HuH-7 (cell line): ENCODE measurements at places on chromosomes 16 and 17.

DNA sequence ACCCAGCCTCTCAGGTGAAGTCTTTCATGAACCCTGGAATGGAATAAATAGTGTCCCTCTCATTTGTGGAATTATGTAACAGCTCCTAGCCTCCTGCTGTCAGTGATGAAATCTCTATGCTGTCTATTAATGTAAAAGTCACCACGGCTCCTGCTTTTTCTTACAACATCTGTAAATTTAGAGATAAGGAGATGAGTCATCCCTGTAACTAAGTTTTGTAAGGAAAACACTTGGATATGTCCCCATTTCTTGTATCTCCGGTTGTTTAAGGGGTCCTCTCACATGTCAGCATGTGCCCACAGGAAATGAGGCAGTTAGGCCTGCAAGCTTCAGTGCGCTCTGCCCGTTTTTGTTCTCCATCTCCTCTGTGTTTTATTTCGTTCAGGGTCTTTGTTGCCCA is 2.8 kb upstream of the NAT9 start:
- DNase-seq, result no peak

DNA sequence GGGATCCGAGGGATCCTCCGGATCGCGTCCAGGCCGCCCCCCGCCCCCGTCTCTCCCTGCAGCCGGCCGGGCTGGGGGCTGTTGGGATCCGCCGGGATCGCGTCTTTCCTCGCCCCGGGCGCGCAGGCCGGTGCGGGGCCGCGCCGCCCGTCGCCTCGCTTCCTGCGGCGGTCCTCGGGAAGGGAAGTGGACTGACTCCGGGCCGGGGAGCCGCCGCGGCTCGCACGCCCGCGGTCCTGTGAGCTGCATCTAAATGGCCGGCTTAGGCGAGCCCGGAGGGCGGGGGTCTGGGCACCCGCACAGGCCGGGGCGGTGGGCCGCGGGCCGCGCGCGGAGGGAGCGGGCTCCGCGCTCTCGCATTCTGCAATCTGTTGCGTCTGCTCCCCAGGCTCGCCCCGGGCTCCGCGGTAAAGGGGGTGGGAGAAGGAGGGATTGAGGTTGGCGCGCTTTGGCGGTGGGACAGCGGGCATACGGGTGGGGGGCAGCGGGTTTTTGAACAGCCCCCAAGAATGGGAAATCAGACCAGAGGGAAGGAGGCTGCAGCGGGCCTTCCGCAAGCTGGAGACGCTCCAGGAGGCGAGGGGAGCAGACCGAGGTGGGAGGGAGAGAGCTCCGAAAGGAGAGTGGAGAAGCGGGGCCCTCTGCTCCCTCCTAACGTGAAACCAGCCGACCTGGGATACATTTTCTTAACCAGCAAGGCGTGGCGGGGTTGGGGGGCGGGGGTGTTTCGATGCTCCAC is 2.2 kb downstream of the TMEM132E start:
- no peak for DNase-seq

- DNase-seq, result no peak
Observed at GRCh38 chr17:36929851-36930582, 7.3 kb upstream of the LHX1 start.

GRCh38 chr17:39167476-39167875 is 1.5 kb upstream of the ARL5C start:
- DNase-seq, result no peak

GRCh38 chr16:24135624-24136565 is 120.2 kb upstream of the CACNG3 start:
- DNase-seq, result no peak

DNA sequence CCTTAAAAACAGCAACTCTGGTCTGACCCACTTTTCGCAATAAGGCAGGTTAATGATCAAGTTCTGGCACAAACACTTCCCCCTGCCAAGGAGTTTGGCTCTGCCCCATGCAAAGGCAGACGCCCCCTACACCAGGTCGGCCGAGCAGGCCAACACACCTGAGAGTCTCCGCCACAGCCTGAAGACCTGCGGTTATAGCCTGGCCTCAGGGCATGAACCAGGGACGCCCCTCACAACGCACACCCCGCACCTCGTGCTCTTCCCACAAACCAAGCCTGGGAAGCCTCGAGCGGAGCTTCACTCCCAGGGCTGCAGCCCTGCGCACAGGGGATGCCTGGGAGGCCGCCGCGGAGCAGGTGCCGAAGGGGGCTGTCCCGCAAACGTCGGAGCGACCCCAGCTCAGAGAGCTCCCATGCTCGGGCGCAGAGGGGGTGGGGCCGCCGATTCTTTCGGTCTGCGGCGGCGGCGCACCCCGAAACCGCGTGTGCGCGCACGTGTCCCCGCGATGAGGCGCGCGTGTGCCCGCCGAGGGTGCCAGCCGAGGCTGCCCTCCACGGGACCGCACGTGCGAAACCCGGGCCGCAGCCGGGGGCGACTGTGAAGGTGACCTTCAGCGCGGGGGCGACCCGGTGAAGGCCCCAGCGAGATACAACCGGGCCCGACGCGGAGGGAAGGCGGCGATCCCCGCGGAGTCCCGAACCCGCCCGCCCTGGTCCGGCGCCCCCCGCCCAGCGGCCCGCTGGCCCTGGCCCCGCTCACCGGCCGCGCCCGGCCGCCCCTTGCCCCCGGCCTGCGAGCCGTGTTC is 559 bp downstream of the CLUH start:
- peak; percentile 71 for DNase-seq

GRCh38 chr16:10990378-10990777 is 46.0 kb downstream of the CLEC16A start:
- DNase-seq, result no peak
